ENCODE measurements at places on chromosomes 16 and 17.

GRCh38 chr17:83133302-83134121 lies 54.1 kb downstream of the METRNL start:
- peak; percentile 1 for DNase-seq

DNA sequence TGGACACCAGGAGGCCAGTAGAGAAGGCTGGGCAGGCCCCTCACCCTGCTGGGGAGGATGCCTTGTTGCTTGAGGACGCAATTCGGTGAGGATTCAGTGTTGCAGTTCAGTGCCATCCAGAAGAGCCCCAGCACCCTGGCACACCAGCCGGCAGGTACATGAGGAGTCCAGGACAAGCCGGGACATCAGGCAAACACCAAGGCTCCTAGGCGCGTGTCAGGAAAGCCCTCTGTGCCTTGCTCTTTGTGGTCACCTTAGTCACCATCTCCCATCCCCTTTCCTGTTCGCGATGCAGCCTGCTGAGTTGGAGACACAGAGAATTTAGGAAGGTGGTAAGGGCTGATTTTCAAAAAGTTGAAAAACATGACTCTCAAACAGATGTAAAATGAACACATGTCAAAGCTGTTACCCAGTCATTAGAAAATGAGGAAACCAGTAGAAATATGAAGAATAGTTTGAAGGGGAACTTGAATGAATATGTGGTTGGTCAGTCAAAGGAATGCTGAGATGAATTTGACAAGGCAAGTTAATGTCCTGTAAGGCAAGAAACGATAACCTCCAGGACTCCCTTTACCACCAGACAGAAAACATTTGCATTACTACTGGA lies 2.3 kb upstream of the NCBP3 start:
- no peak for DNase-seq

DNA sequence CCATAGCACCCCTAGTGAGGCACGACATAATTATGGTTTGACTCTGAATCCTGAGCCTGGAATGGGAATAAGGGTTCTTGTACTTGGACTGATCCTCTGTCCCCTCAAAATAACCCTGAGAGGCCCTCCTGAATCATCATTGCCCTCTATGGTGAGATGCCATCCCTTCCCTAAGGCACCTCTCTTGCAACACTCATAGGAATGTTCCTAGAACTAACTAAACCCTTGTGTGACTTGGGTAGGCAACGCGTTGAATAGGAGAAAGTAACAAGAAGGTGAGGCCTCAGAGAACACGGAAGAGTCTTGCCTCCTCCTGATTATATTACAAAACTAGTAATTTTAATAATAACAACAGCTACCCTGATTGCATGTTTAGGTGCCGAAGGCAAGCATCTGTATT lies 189.1 kb upstream of the ANKFN1 start:
- no peak for DNase-seq

- DNase-seq: no peak
These were observed 13.0 kb downstream of the CCDC182 start for GRCh38 chr17:57732062-57732461.

DNA sequence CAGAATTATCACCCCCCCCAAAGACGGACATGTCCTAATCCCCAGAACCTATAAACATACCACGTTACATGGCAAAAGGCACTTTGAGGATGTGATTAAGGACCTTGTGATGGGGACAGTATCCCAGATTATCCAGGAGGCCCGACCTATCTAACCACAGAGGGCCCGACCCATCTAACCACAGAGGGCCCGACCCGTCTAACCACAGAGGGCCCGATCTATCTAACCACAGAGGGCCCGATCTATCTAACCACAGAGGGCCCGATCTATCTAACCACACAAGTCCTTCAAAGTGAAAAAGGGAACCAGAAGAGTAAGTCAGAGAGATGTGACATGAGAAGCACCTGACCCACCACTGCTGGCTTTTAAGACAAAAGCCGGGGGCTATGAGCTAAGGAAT lies 56.8 kb downstream of the ANKFY1 start:
- no peak for DNase-seq

- DNase-seq: no peak
These were observed 141.4 kb downstream of the PMP22 start for GRCh38 chr17:15123593-15124263.

GRCh38 chr16:66692341-66692740 lies 4.2 kb downstream of the CMTM4 start:
- DNase-seq: no peak

DNA sequence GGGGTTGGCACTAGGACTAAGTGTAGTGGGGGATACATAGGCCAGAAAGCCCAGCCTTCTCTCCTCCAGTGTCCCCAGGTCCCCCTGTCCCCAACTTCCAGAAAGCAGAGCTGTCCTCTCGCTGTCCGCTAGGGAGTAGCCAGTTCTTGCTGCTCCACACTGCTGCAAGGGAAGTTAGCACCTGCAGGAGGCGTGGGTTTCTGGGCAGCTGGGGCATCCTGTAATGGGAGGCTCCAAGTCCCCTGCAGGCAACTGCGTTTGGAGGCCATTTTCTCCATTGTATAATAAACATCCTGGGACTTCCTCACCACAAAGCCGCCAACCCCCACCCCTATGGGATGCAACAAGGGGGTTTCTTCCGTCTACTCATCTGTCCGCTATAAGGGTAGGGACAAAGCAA lies 1.7 kb downstream of the RPRML start:
- peak; percentile 19 for DNase-seq

GRCh38 chr17:70464995-70465394 lies 295.7 kb downstream of the KCNJ2 start:
- no peak for DNase-seq

DNA sequence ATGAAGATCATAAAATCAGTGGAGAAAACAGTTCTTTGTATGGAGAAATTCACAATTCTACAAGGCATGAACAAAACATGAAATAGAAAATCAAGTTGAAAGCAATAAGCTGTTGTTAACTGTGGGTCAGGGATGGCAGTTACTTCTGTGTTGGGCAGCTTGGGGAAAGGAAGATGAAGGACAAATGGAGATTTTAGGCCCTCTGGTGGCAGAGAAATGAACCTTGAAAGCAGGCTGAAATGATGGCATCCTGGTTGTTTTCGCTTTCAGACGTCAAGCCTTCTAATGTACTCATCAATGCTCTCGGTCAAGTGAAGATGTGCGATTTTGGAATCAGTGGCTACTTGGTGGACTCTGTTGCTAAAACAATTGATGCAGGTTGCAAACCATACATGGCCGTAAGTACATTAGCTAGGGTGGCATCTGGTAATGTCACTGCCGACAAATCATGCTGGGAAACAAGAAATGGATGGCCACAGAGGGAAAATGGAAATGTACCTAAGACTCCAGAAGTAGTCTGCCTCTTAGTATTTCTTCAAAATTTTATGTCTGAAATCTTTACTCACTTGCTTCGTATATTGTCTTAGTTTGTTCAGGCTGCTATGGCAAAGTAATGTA lies 108.9 kb downstream of the MAP2K6 start:
- no peak for DNase-seq

GRCh38 chr17:15892731-15893657 lies 51.9 kb upstream of the ADORA2B start:
- DNase-seq: no peak

GRCh38 chr16:8931859-8932258 lies 31.8 kb downstream of the USP7 start:
- peak; percentile 50 for DNase-seq

GRCh38 chr17:4520060-4520893 lies 21.6 kb downstream of the SPNS2 start:
- DNase-seq: no peak

- no peak for DNase-seq
These were observed 40.3 kb downstream of the PKD1 start for GRCh38 chr16:2095315-2095853.

DNA sequence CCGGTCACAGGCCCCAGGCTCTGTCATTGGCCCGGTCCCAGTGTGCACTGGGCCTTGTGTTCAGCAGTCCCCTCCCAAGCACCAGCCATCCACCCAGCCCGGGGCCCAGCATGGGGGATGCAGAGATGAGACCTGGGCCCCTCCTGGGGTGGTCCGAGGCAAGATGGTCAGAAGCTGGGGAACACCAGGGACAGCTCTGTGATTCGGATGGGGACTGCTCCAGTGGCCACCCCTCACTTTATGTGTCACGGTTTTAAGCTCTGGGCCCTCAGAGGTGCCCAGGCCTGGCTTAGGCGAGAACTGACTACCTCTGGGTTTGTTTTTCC lies 92.0 kb upstream of the PLCG2 start:
- no peak for DNase-seq

DNA sequence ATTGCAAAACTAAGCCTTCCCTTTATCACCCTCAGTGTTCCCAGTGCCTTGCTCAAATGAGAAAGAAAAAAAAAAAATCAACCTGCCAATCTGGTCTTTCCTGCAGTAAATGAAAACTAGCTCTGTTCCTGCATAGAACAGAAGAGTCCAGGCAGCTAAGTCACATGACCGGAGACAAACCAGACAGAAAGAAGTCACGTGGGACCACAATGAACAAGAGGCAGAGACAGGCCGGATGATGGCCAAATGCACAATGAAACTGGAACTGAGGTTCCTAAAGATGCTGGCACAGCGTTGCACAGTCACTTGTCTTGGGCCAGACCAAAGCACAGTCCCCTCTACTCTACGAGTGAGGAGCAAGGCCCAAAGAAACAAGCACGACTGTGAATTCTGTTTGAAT lies 172.5 kb downstream of the GRIN2A start:
- DNase-seq: no peak

DNA sequence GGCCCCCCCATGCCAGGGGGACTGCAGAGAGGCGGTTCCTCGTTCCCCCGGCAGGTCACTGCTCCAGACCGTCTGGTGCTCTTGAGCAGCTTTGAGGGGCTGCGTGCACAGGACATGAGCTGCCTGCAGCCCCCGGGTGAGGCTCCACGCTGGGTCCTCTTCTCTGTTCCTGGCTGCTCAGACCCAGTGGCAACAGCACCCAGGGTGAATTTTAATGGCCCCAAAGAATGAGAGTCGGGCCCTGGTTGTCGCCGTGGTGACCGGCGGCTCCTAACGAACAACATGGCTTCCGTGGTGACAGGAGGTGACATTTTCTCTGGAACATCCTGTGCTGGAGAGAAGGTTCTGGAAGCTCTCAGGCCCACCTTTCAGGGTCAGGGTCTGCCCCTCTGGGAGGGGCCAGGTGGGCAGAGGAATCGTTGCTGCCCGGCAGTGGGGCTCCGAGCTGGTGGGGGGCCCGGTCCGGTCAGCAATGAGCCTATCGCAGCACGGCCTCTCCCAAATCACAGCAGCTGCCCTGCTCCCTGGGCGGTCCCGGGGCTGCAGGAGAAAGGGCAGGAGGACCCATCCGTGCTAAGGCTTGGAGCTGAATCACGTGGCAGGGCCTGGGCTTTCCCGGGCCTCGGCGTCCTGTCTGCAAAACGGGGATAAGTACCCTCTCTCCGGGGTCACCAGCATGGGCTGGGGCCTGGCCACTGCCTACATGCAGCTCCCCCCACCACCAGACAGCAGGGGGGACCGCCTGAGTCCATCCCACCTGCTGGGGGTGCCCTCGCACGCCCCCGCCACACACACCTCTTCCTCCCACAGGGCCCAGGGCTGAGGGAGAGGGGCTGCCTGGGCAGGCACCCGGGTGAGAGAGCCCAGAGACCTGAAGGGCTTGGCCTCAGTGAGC lies 3.4 kb upstream of the C1QTNF8 start:
- no peak for DNase-seq

All from transverse colon (tissue), 4 donors.